ENCODE measurements at places on chromosomes 11 and 22. TPM values are rescaled to one million over a fixed set of nuclear protein-coding genes. Genes with fewer than 3 reads are reported as not detected.

ADM gene
- total RNA-seq, result 0.78 TPM

- no peaks in the 10 kb centered on the region for H3K36me3 ChIP-seq
- no peaks in the 10 kb centered on the region for H3K27me3 ChIP-seq
- no peaks in the 10 kb centered on the region for H3K4me1 ChIP-seq
- H3K4me3 ChIP-seq, result no peak overlapping the region
Measured at GRCh38 chr22:48701296-48702030, 1126.2 kb downstream of the BRD1 start.

GRCh38 chr11:60168306-60168705, 14.6 kb downstream of the MS4A6A start:
- H3K4me1 ChIP-seq, result no peaks in the 10 kb centered on the region
- H3K27ac ChIP-seq, result no peak overlapping the region
- H3K4me3 ChIP-seq, result no peak overlapping the region
- H3K36me3 ChIP-seq, result no peaks in the 10 kb centered on the region
- DNase-seq, result no peak

DNA sequence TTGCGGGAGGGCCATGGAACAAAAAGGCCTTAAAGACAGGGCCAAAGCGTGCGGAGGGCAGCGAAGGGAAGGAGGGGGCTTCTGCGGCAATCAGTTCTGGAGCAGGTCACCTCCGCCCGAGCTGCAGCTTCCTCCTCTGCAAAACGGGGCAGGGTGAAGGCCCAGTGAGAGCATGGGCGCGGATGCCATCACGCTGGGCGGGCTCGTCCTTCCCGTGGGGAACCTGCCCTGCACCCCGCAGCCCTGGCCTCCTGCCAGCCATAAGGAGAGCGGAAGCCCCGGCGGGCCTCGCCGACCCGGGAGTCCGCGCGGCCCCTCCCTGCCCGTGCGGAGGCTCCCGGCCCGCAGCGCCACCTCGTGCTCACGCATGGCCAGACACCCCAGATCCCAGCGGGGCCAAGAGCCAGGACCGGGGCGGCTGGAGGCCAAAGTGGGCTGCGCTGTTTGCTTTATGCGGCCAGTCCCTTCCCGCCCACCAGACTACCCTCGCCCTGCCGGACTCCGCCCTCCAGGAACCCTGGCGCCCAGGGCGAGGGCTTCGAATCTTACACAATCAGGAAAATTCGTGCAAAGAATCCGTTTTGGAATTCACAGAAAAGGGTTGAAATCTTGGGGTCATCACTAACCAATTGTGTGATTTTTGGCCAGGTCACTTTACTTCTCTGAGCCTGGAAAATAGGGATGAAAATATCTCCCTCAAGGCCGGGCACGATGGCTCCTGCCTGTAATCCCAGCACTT, 16.1 kb downstream of the TSKU start:
- peaks cover 26% of the 10 kb centered on the region for H3K36me3 ChIP-seq
- H3K27ac ChIP-seq, result no peak overlapping the region

- no peaks in the 10 kb centered on the region for H3K36me3 ChIP-seq
- H3K4me3 ChIP-seq, result no peak overlapping the region
- peaks cover 89% of the 10 kb centered on the region for H3K27me3 ChIP-seq
- DNase-seq, result no peak
- H3K4me1 ChIP-seq, result peaks cover 40% of the 10 kb centered on the region
- no peak overlapping the region for H3K27ac ChIP-seq
Measured at GRCh38 chr11:2521733-2522630, 77.2 kb downstream of the KCNQ1 start.

DNA sequence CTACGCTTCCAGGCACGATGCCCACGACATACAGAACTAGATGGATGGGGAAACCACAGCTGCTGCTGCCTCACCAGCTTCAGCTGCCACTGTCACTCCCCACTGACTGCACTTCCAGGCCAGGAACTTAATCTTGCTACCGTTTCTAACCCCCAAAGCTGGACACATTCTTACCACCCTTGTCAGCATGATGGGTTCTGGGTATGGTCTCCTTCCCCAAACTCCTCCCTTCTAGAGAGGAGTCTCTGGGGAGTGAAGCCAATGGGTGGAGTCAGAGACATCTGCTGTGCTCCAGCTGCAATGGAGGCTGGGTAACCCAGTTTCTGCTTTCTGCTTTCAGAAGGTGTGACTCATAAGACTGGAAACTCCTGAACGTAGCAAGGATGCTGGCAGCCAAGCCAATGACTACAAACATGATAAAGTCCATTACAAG, 87.0 kb upstream of the THY1 start:
- peaks cover 13% of the 10 kb centered on the region for H3K27me3 ChIP-seq
- no peak overlapping the region for H3K27ac ChIP-seq
- no peaks in the 10 kb centered on the region for H3K4me1 ChIP-seq
- no peak overlapping the region for H3K4me3 ChIP-seq

GRCh38 chr22:25365491-25366261, 146.2 kb downstream of the CRYBB2 start:
- no peak overlapping the region for H3K4me3 ChIP-seq
- no peaks in the 10 kb centered on the region for H3K4me1 ChIP-seq
- peaks cover 10% of the 10 kb centered on the region for H3K36me3 ChIP-seq

DNA sequence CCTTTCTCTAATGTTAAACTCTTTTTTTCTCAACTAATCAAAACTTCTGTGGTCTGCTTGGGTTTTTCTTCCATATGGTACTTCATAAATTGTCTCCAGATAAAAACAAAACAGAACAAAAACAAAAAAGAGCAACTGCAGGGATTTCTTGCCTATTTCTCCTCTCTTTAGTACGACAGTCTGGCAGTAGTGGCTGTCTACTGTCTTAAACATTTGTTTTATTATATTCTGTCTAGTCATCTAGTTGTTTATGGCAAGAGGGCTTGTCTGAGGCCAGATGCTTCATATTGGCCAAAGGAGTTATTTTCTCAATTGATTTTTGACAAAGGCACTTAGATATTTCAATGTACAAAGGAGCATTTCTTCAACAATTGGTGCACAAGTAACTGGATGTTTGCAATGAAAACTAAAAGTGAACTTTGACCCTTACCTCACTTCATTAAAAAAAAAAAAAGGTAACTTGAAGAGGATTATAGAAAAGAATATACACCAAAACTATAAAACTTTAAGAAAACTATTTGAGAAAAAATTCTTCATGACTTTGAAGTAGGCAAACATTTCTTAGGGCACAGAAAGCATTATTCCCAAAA, 404.2 kb downstream of the LUZP2 start:
- H3K27ac ChIP-seq, result no peak overlapping the region
- no peaks in the 10 kb centered on the region for H3K4me1 ChIP-seq
- H3K36me3 ChIP-seq, result no peaks in the 10 kb centered on the region
- DNase-seq, result no peak
